ENCODE measurements at places on chromosomes 5 and 9. TPM values are rescaled to one million over a fixed set of nuclear protein-coding genes. Genes with fewer than 3 reads are reported as not detected.

DNA sequence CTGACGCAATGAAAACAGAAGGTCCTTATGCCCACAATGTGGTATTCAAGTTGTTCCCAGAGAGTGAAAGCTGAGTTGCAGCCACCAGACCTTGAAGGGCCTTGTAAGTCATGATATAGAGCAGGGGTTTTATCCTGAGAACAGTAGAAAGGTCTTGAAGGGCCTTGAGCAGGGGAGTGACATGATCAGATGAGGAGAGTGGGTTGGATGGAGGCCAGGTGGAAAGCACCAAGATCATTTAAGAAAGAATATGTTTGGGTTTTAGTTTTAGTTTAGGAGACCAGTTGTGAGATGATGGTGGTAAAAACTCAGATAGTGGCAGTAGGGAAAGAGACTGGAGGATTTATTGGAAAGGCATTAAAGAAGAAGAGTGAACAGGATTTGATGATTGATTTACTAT is 5.9 kb downstream of the ITGA2 start:
- H3K36me3 ChIP-seq = no peaks in the 10 kb centered on the region
- no peaks in the 10 kb centered on the region for H3K4me1 ChIP-seq
- no peak overlapping the region for H3K4me3 ChIP-seq
- no peak for DNase-seq

- peak; percentile 88 for DNase-seq
- peak overlapping the region; percentile 96 for H3K4me3 ChIP-seq
- H3K27me3 ChIP-seq = no peaks in the 10 kb centered on the region
- H3K4me1 ChIP-seq = peaks cover 61% of the 10 kb centered on the region
Measured at GRCh38 chr9:97632248-97632984, 752 bp downstream of the TSTD2 start.

DNA sequence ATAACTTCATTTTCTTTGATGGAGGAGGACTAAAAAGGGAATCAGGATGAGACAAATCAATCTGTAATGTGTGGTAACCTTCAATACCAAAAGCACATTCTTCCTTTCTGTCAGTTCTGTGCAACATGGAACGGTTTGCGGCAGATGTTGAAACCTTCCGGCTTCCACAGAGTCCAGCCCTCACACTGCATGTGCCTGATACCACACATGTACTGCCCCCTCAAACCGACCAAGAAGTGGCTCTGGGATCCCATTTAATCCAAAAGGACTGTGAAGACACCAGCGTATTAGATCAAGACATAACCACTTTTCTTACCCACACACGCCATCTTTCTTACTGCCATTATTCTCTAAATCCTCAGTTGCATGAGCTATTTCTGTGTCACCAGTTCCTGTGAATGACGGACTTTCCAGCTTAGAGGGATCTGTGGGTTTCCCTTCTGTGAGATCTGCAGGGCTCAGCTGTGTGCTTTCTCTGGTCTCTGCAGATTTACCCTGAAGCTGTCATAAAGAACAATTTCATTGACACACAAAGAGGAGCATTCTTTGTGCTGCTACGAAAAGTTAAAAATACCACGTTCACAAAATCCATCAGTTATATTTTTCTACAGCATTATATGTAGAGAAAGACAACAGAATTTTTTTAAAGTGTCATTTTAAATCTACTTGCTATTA is 25.8 kb downstream of the NSUN2 start:
- H3K27ac ChIP-seq = no peak overlapping the region
- H3K4me3 ChIP-seq = no peak overlapping the region
- H3K36me3 ChIP-seq = peaks cover 71% of the 10 kb centered on the region
- H3K4me1 ChIP-seq = no peaks in the 10 kb centered on the region

DNA sequence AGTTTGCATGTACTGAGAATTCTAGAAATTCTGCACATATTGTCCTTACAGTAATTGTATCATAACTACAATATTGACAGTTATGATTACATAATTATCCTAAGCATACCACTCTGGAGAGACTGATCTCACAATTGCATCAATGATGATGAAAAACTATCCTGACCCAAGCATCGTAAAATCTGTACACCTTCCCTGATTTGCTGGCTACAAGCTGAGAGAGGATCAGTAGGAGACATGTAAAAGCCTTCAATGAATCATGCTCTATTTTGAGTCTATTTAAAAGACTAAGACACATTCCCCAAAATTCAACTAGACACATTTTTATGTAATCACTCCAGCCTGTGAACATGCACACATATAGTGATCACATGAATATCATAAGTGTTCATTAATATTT is 1833.8 kb downstream of the EFNA5 start:
- H3K27me3 ChIP-seq = no peaks in the 10 kb centered on the region
- DNase-seq = no peak
- H3K4me1 ChIP-seq = no peaks in the 10 kb centered on the region

- no peak overlapping the region for H3K27ac ChIP-seq
- H3K4me1 ChIP-seq = no peaks in the 10 kb centered on the region
- H3K36me3 ChIP-seq = no peaks in the 10 kb centered on the region
- no peak overlapping the region for H3K4me3 ChIP-seq
- H3K27me3 ChIP-seq = no peaks in the 10 kb centered on the region
Measured at GRCh38 chr9:4955836-4956235, 29.2 kb upstream of the JAK2 start.

- no peaks in the 10 kb centered on the region for H3K36me3 ChIP-seq
- H3K27me3 ChIP-seq = no peaks in the 10 kb centered on the region
- no peak for DNase-seq
- H3K4me3 ChIP-seq = no peak overlapping the region
Measured at GRCh38 chr5:51185850-51186329, 197.4 kb upstream of the ISL1 start.

DNA sequence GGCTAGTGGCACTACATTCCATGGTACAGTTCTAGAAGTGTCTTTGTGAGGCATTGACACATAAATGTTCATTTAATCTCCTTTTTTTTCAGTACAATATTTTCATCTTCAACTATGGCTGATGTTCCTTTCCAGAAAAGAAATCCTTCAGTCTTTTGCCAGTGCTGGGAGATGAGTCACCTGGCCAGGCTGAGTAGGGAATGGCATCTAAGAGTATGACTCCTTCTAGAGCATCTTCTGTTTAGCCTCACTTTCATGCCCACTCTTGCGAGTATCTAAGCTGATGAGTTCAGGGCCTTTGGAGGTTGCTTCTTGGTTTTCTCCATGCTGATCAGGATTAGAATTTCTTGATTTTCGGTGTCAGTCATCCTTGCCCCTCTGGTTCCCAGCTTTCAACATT is 124.4 kb downstream of the SLC28A3 start:
- H3K4me3 ChIP-seq = no peak overlapping the region
- no peaks in the 10 kb centered on the region for H3K27me3 ChIP-seq
- H3K36me3 ChIP-seq = no peaks in the 10 kb centered on the region
- no peak for DNase-seq
- H3K27ac ChIP-seq = no peak overlapping the region
- no peaks in the 10 kb centered on the region for H3K4me1 ChIP-seq

DNA sequence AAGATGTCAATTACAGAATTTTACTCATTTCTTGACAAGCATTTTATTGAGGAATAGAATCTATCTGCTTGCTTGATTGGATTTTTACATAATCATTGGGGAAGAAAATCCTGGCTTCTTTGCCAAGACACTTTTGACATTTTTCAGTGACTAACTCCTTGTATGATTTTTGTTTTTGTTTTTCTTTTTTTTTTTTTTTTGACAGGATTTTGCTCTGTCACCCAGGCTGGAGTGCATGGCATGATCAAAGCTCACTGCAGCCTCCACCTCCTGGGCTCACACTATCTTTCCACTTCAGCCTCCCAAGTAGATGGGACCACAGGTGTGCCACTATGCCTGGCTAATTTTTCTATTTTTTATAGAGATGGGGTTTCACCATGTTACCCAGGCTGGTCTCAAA is 672.3 kb upstream of the RGMB start:
- DNase-seq = no peak
- H3K4me3 ChIP-seq = no peak overlapping the region
- no peaks in the 10 kb centered on the region for H3K27me3 ChIP-seq
- no peaks in the 10 kb centered on the region for H3K4me1 ChIP-seq
- no peaks in the 10 kb centered on the region for H3K36me3 ChIP-seq
- no peak overlapping the region for H3K27ac ChIP-seq

Gene COL23A1
- total RNA-seq = 5.7 TPM

Gene AK8
- total RNA-seq = not detected

Gene RAD23B
- total RNA-seq = 50.2 TPM

DNA sequence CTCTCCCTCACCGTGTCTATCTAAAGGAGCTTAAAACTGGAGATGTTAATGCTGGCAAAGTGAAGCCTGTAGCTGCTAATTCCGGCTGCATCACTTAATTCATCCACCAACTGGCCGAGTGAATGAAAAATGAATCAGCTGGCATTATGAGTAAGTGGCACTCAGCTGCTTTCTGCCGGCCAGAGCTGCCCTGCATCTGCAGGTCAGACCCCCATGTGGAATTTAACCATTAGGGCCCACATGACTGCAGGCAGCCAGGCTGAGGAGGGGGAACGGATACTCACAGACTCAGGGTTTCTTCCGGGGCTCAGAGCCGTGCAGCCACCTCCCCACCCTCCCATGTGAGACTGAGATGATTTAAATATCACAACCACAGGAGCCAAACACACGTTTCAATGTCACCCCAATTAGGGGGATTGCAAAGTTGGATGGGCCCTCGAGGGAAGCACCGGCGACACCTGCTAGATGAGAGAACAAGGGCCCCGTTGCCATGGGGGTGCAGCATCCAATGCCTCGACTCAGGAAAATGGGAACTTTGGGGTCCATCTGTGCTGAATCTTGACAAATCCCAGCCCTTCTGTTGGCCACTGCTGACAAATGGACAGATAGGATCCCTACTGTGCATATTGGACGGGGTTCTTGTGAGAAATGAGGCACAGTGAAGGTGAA is 115.6 kb upstream of the ALDH1B1 start:
- peaks cover 59% of the 10 kb centered on the region for H3K4me1 ChIP-seq
- H3K27me3 ChIP-seq = no peaks in the 10 kb centered on the region
- H3K27ac ChIP-seq = peak overlapping the region; percentile 82
- no peaks in the 10 kb centered on the region for H3K36me3 ChIP-seq

DNA sequence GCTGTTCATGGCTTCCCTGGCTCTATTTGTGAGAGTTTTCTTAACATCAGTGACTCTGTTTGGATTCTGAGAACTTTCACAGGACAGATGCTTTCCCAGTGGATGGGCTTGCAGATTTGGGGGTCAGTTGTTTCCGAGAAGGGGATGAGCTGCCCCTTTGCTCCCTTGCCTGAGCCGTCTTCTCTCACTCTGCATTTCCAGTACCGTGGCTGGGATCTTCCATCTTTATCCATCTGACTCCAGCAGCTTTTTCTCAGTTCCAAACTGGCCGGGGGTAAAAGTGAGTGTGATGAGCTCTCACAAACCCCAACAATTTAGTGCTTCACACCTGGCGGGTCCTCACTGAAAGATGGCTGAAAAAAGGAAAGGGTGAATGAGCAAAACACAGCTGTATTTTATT is 79.1 kb downstream of the TENT4A start:
- no peak overlapping the region for H3K4me3 ChIP-seq
- no peak for DNase-seq
- H3K27ac ChIP-seq = no peak overlapping the region
- H3K27me3 ChIP-seq = no peaks in the 10 kb centered on the region
- no peaks in the 10 kb centered on the region for H3K36me3 ChIP-seq

DNA sequence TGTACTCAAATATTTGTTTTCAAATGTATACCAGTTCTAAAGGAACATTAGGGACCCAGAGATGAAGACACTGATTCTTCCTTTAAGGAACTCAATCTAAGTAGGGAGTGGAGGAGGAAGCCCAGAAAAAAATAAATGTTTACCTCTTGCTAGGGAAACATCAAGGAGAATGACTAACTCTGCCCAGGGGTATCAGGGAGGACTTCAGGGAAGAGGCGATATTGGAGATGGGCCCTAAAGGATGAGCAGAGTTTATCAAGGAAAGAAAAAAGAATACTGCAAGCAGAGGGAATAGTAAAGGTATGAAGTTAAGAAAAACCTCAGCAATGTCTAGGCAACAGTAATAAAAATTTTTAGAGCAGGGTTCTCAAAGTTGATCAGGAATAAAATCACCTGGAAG is 16.4 kb downstream of the FBXW2 start:
- H3K27ac ChIP-seq = no peak overlapping the region
- H3K4me3 ChIP-seq = no peak overlapping the region
- H3K36me3 ChIP-seq = peaks cover 52% of the 10 kb centered on the region
- no peaks in the 10 kb centered on the region for H3K27me3 ChIP-seq
- no peak for DNase-seq
- H3K4me1 ChIP-seq = no peaks in the 10 kb centered on the region

DNA sequence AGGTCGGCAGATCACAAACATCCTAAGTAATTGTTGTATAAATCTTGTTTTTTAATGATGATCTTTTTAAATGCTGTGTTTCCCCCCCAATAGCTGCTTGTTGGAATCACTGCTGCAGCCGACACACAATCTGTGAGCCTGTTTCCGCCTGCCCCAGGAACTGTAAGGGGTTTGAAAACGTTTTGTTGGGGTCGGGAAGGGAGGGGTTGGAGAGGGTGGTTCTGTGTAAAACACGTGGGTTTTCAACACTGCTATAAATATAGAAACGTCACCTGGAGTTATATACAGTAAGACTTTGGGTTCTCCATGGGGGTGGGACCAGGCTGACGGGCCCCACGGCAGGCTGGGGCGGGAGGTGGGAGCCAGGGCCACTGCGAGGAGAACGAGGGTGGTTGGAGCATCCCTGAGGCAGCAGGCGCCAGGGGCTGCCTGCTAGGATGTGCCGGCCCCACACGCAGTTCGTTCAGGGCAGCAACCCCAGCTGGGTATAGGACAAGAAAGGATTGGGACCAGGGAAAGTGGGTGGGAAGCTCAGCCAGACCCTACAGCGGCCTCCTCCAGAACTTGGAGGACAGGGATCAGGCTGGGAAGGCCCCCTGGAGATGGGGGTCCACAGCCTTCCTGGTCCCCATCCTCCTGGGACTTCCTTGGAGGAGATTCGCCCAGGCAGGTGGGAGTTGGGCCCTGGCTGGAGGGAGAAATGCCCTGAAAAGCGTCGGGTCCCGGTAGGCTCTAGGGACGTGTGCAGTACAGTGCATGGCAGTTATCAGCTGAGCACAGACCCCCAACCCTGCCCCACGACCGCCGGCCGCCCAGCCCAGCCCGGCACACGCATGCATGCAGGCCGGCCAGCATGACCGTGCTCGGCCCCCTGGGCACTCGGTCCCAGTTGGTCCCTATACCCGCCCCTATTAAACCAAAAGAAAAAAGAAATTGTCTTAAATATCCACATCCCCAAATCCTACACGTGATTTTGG is 9.7 kb downstream of the RNF44 start:
- peaks cover 30% of the 10 kb centered on the region for H3K36me3 ChIP-seq
- no peak for DNase-seq
- H3K27ac ChIP-seq = no peak overlapping the region
- H3K4me1 ChIP-seq = peaks cover 17% of the 10 kb centered on the region
- H3K4me3 ChIP-seq = no peak overlapping the region

DNA sequence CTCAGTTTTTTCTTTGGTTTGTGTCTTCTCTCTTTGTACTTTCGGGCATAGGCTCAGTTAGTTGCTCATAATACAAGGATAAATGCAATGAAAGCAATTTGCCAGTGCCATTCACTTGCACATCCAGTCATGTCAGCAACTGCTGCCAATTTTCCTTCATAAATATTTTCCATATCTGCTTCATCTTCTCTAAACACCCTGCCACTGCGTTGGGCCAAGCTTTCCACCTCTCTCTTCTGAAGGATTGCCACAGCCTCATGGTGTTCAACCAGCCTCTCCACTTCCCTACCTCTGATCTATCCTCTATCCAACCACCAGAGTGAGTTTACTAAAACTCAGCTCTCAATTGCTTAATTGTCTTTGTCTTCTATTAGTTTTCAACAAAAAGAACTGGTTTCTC is 192.5 kb upstream of the ZNF462 start:
- H3K36me3 ChIP-seq = no peaks in the 10 kb centered on the region
- no peaks in the 10 kb centered on the region for H3K27me3 ChIP-seq
- H3K4me3 ChIP-seq = no peak overlapping the region
- no peak for DNase-seq
- H3K27ac ChIP-seq = no peak overlapping the region
- no peaks in the 10 kb centered on the region for H3K4me1 ChIP-seq

Data from Karpas-422 (cell line).